ENCODE measurements at places on chromosomes 11 and 22. TPM values are rescaled to one million over a fixed set of nuclear protein-coding genes. Genes with fewer than 3 reads are reported as not detected.

- H3K4me3 ChIP-seq = no peak overlapping the region
- peaks cover 8% of the 10 kb centered on the region for H3K4me1 ChIP-seq
- H3K27me3 ChIP-seq = no peaks in the 10 kb centered on the region
- peaks cover 13% of the 10 kb centered on the region for H3K36me3 ChIP-seq
These were observed 77.1 kb downstream of the UVRAG start for GRCh38 chr11:75891947-75892739.

GRCh38 chr11:21622566-21622965 is 570.3 kb upstream of the ANO5 start:
- H3K4me1 ChIP-seq = peaks cover 4% of the 10 kb centered on the region
- DNase-seq = no peak
- H3K27me3 ChIP-seq = no peaks in the 10 kb centered on the region
- H3K4me3 ChIP-seq = no peak overlapping the region
- no peak overlapping the region for H3K27ac ChIP-seq
- no peaks in the 10 kb centered on the region for H3K36me3 ChIP-seq

DNA sequence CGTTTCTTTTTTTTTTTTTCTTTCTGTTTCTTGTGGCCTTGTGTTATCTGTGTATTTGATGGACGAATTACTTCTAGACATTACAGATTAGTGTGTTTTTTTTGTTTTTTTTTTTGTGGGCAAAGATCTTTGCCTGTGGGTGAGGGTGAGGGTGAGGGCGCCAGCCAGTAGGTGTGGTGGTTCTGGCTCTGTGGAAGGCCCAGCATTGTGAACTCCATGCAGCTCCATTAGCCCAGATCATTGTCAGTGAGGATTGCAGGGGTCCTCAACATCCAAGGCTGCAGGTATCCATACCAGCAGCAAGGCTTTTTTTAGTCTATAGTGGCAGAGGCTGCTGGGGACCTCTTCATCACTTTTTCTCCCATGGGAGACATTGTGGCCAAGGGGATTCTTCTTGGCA is 13.7 kb downstream of the BIRC2 start:
- peak; percentile 23 for DNase-seq
- peak overlapping the region; percentile 17 for H3K4me3 ChIP-seq
- H3K27ac ChIP-seq = peak overlapping the region; percentile 87
- no peaks in the 10 kb centered on the region for H3K27me3 ChIP-seq

DNA sequence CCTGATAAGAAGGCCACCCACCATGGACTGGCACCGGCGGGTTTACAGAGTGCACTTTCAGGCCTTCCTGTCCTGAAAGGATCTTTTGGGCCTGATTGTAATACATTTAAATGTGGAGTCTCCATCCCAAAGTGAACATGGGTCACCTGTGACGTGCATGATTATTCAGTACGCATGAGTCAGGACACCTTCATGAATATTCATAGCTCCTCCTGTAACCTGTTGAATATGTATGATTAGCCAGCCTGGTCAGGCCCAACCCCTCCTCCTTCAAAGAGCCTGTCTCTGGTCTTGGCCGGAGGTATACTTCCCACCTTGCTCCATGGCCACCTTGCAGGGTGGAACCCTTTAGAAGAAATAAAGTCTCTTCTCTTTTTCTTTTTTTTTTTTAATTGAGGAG is 75.9 kb upstream of the NUP50 start:
- no peak overlapping the region for H3K4me3 ChIP-seq
- H3K27ac ChIP-seq = no peak overlapping the region
- H3K4me1 ChIP-seq = peaks cover 5% of the 10 kb centered on the region
- H3K36me3 ChIP-seq = no peaks in the 10 kb centered on the region

DNA sequence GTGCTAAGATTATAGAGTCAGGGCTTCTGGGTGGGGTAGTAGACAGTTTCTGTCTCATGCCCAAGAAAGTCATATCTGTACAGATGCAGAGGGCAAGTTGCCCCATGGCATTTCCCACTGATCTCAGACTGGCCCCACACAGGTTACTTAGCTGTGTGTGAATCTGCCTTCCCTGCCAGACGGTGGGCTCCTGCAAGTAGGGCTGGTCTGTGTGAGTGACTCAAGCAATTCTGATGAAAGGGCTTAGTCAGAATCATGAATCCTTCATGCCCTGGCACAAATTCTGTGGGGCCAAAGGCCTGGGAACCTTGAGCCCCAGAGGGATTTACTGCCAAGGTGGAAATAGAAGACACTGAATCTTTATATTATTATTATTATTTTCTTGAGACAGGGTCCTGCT is 30.4 kb downstream of the USH1C start:
- DNase-seq = no peak
- H3K4me1 ChIP-seq = no peaks in the 10 kb centered on the region
- no peak overlapping the region for H3K27ac ChIP-seq

GRCh38 chr11:121932646-121933185 is 183.3 kb downstream of the BLID start:
- H3K4me1 ChIP-seq = no peaks in the 10 kb centered on the region
- no peaks in the 10 kb centered on the region for H3K36me3 ChIP-seq
- peaks cover 5% of the 10 kb centered on the region for H3K27me3 ChIP-seq
- H3K4me3 ChIP-seq = no peak overlapping the region
- no peak for DNase-seq

The API5 gene
- 129 TPM for total RNA-seq

- no peak overlapping the region for H3K4me3 ChIP-seq
- H3K4me1 ChIP-seq = no peaks in the 10 kb centered on the region
- DNase-seq = no peak
- peaks cover 34% of the 10 kb centered on the region for H3K36me3 ChIP-seq
These were observed 104.3 kb downstream of the EXT2 start for GRCh38 chr11:44199816-44200215.

The TRIM49 gene
- not detected for total RNA-seq

GRCh38 chr11:86931548-86932258 is 23.5 kb downstream of the FZD4 start:
- H3K27ac ChIP-seq = peak overlapping the region; percentile 26
- H3K36me3 ChIP-seq = no peaks in the 10 kb centered on the region
- H3K4me1 ChIP-seq = peaks cover 3% of the 10 kb centered on the region
- no peak overlapping the region for H3K4me3 ChIP-seq
- DNase-seq = no peak

Measured in activated CD4-positive, alpha-beta T cell treated with anti-CD3 and anti-CD28 coated beads, Interleukin-2, amount 10 ng/mL, durations not matched to agents 7 days and 5 days (primary cell).